ENCODE measurements at places on chromosomes 1 and 21.
A peak's percentile ranks its signal among the peaks of the same experiment; 100 is the strongest.

GRCh38 chr21:15222707-15223106, 157.9 kb upstream of the NRIP1 start:
- DNase-seq: no peak

DNA sequence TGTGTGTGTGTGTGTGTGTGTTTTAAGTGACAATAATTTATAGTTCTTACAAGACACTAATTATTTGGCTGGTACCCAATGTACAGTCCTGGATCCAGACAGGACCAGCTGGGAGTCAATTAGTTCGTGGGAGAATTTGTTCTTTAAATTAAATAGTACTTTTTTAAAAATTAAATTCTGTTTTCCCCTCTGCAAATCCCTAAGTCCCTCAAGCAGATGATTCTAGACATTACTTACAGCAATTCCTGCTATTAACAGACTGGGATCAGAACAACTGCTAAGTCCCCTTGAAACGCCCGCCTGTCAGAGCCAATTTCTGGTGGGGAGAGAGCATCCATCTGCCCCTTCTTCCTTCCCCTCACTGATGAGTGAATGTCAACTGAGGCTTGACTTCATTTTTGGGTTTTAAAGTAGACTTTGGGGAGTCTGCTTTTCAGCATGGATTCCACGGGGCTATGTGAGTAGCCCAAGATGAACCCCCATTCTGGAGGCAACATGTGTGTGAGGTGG, 83.9 kb downstream of the SMYD2 start:
- no peak for DNase-seq

DNA sequence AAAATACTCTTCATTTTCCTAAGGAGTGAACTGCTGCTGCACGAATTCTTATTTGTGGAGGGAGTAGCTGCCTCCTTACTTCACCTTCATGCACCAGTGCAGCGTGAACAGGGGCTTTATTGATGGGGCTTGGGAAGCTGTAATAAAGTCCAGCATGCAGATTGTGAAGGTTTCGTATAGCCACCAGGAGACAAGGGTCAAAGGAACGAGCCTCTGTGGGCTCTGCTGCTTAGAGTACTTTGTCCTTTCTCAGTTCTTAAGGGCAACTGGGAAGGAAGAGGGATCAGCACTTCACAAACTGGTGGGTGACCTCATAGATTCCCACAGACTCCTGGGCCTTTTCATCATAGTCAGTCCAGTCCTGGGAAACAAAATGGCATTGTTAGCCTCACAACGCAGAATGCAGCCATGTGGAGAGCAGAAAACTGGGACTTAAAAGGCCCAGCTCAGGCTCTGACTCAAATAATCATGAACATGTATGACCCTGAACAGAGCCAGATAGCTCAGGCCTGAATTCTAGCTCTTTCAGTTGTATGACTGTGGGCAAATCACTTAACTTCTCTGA, 6.0 kb downstream of the CZIB start:
- no peak for DNase-seq

- no peak for DNase-seq
Observed at GRCh38 chr1:91520942-91521507, 20.4 kb downstream of the CDC7 start.

- no peak for DNase-seq
Observed at GRCh38 chr1:87867626-87868025, 538.9 kb downstream of the LMO4 start.

DNA sequence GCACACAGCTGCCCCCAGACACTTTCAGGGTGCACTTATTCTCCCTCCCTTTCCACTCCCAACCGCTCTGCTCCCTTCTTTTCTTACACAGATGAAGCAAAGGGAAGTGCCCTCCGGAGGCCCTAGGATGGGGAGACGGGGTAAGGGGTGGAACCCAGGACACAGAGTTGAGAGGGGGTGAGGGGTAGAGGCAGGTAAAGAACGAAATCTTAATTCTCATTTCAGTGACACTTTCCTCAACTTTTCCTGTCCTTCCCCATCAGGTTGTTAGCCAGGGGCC, 12.8 kb downstream of the PLEKHO1 start:
- DNase-seq: no peak

GRCh38 chr1:97366984-97367383, 553.9 kb downstream of the DPYD start:
- no peak for DNase-seq

- DNase-seq: no peak
Observed at GRCh38 chr21:29308456-29308783, 9.7 kb downstream of the BACH1 start.

- no peak for DNase-seq
Observed at GRCh38 chr1:38533772-38534472, 325.6 kb downstream of the RRAGC start.

- no peak for DNase-seq
Observed at GRCh38 chr1:230292689-230293389, 133.3 kb downstream of the PGBD5 start.

GRCh38 chr1:167582064-167582463, 28.5 kb upstream of the CREG1 start:
- no peak for DNase-seq

DNA sequence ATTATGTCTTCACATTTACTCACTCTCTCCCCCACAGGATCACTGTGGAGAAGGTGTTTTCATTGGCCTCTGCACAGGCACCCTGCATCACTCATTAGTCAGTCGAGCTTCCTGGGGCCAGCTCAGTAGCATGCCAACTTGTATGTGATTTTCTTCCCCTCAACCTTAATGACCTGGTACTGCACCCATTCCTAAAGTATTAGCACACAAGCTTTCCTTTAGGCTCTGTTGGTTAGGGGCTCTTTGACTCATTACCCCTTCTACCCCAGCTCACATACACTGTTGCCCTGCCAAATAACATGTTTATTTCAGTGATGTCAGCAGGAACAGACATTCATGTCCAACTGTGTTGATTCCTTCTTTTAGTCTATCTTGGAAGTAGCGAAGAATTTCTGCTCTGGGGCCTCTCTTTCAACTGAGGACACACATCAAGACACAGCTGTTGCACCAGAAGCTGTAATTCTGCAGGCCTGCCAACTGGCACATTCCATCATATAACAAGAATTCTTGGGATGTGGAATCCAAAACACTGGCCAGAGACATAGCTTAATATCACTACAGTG, 603.5 kb upstream of the ADAMTS5 start:
- DNase-seq: no peak

GRCh38 chr1:31765041-31765467, 914 bp upstream of the ADGRB2 start:
- peak; percentile 59 for DNase-seq

- DNase-seq: peak; percentile 64
Observed at GRCh38 chr1:166122873-166123466, 43.8 kb downstream of the FAM78B start.

DNA sequence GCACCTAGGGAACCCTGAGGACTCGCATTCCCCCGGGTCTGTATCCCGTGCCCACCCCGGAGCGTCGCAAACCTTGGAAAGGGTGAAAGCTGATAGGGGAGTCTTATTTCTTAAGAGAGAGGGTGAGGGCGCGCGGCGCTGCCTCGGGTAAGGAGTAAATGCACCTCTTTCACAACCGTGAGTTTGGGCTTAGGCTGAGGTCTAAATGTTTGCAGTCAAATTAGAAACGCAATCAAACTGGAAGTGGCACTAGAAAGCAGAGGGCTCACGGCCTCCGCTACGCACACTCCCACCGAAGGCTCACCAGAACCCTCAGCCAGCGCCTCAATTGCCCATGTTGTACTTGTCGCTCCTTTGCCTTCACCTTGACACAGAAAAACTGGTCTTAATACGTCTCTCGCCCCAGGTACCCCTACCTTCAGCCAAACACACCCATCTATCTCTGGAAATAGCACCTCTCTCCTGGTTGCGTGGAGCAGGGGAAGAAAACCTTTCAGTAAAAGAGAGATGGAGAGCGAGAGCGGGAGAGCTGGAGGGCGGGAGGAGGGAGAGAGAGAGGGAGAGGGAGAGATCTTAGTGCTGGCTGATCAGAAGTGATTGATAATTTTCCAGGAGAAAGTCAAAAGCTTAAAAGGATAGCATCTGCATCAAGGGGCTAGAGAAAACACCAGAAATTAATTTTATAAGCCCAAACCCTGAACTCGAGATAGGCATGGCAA, 1.7 kb upstream of the HLX start:
- DNase-seq: peak; percentile 70

DNA sequence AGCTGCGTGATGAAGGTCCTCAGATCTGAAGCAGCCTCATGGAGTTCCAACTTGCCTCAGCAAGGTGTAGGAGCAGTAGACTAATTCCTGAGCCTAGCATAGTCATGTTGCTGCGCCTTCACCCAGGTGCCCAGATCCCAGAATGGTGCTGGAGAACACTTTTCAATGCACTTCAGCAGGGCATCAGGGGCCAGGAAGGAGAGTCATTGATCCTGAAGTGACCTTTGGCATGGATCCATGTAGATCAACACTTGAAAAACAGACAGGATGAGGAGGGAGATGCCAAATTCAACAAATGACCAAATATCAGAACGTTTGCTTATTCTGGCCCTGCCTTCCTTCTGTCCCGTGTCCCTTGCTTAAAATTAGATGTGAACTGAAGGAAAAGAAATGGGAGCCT, 91.9 kb downstream of the LEPR start:
- no peak for DNase-seq

DNA sequence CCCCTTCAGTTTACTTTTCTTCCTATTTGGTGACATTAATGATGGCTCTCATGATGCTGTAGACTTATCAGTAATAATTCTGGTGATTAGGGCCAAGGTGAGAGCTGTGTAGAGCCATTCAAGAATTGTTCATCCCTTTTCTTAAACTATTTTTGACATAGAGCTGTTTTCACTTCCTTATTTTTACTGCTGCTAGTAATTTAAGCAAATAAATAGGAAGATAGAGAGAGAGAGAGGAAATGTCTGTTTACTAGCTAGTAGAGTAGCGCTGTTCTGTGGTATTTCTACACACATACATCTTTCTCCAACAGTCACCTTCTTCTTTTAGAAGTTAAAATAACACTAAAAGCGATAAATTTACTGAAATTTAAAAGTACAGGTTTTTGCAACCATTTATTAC, 678.0 kb upstream of the ZP4 start:
- DNase-seq: no peak

DNA sequence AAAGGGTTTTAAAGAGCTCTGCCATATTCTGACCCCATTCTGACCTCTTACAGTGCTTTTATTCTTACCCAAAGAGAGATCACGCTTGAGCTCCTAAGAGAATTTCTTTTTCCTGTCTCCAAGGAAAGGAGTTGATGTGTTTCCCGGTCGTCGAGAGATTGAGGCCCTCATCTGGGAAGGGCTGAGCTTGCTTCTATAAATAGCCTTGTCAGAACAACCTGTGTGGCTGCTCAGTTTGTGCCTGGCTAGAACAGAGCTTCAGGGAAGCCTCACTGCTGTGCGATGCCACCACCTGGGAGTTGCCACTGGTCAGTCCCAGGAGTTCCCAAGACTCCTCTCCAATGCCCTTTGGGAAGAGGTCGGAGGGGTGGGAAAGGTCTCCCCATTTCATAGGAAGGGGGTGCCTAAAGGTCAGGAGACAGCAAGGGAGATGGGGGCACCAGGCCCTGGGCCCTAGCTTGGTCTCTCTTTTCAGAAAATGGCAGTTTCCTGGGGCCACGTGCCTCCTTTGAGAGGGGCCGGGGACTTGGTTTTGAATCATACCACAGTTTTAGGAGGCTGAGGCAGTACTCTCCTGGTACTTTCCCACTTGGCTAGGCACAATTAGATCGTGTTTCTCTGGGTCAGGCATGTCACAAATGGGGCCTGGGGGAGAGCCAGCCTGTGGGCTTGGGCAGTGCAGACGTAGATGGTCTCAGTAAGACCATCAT, 52.1 kb downstream of the EIF2D start:
- DNase-seq: no peak

DNA sequence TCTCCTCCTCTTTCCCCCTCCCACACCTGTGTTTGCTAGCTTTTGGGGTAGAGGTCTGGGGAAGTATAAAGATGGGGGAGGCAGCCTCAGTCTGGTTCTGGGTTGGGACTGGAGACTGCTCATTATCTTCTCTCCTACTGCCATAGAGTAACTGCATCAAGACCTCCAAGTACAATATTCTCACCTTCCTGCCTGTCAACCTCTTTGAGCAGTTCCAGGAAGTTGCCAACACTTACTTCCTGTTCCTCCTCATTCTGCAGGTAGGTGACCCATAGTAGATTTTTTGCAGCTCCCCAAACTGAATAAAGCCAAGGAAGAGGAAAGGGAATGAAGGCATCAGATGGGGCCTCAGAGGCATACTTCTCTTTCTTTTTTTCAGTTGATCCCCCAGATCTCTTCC, 5.3 kb downstream of the ATP8B2 start:
- no peak for DNase-seq

DNA sequence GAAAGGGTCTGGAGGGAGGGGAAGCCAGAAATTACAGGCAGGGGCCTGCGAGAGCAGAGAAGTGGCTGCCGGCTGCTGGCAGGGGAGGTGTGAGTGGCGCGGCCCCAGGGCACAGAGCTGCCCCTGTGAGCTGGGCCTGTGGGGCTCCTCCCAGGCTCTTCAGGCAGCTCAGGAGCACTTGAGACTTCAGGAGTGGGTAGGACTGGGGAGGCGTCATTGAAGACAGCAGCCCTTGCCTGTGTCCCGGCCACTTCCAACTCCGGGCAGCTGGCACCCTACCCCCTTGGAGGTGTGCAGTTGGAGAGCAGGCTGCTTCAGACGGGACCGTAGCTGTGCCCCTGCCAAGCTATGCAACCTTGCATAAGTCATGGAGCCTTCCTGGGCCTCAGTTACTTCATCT, 87.5 kb upstream of the ACTL8 start:
- no peak for DNase-seq

GRCh38 chr1:101278845-101279244, 42.0 kb downstream of the S1PR1 start:
- DNase-seq: no peak

DNA sequence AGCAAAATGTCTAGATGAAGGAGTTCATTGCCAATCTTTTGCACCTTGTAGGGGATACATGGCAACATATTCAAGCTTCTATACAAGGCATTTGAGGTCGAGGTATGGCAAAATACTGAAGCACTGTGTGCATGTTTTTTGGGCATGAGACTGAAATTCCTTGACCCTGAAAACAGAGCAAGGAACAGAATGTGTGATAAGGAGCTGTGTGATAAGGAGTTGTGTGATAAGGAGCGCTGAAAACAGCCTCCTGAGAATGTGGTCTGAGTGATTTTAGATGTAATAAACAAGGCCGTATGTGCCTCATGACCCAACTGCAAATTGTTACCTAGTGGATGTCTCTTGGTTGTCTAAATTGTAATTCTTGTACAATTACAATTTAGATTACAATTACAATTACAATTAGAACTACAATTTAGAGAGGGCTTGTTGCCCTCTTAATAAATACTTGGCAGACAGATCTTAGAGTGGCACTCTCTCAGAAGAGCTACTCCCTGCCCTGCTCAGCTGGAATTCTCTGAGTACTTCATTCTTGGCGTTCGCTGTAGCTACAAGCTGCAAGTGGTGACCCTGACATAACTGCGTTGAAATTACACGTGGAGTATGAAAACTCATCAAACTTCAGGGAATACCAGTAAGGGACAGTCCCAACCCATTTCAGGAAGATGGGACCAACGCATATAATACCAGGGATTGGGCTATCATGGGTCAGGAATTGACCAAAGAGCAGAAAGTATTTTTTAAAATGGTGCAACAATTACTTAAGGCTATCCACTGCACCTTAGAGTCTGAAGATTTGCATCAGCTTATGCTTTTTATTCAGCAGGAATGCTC, 20.0 kb upstream of the ITLN1 start:
- DNase-seq: peak; percentile 88

Data from mesendoderm (in vitro differentiated cells).